Activated naive CD4-positive, alpha-beta T cell (primary cell): ENCODE measurements at places on chromosomes 7 and 10.

- DNase-seq: no peak
These were observed 4.2 kb upstream of the PILRA start for GRCh38 chr7:100369105-100369504.

GRCh38 chr10:133614830-133615580 lies 11.6 kb downstream of the FRG2B start:
- DNase-seq: no peak

DNA sequence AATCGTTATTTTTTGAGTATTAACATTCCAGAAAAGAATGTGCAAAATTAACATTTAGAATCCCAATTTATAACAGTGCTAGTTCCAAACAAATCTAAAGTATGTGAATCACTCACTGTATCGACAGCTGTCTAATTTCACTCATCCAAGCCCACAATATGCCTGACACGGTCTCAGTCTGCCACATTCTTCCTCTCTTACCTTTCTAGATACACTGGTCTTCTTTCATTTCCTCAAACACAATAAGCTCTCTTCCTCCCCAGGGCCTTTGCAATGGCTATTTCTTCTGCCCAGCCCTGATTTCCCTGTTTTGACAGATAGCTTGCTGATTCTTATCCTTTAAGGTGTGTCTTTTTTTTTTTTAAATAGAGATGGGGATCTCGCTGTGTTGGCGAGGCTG lies 48.8 kb downstream of the UBE2H start:
- no peak for DNase-seq

GRCh38 chr7:25787336-25787735 lies 364.7 kb upstream of the NFE2L3 start:
- no peak for DNase-seq

- no peak for DNase-seq
These were observed at the start of gene PARD3 for GRCh38 chr10:34815185-34816084. Gene PARD3 (minus strand): TSS chr10:34815296. CDS start chr10:34814995, 301 bp downstream.

GRCh38 chr10:55653531-55653930 lies 707.5 kb downstream of the ZWINT start:
- no peak for DNase-seq

- DNase-seq: no peak
These were observed 606.2 kb downstream of the LRMDA start for GRCh38 chr10:76037531-76038155.

GRCh38 chr7:20892776-20893175 lies 106.1 kb upstream of the SP8 start:
- no peak for DNase-seq

GRCh38 chr7:105840981-105841749 lies 35.2 kb downstream of the ATXN7L1 start:
- no peak for DNase-seq

- DNase-seq: no peak
These were observed 1.8 kb upstream of the OPN4 start for GRCh38 chr10:86652361-86653202.

- no peak for DNase-seq
These were observed 162.1 kb downstream of the CHN2 start for GRCh38 chr7:29356631-29357030.

DNA sequence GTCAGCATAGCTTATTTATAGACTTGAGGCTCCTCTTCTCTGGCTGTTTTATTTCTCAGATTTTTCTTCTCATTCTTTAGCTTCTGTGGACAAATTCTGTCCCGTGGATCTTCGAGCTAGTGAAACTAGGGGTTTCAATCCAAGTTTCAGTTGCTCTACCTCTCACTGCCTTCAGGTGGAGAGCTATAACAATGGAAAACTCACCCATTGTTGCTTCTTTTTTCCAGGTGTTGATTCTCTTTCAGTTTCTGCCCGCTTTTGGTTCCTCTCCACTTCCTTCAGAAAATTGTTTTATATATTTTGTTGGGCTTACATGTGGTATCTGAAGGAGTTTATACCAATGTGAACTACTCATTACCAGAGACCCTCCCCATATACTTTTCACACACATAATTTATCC lies 266.1 kb downstream of the TCF7L2 start:
- DNase-seq: no peak

DNA sequence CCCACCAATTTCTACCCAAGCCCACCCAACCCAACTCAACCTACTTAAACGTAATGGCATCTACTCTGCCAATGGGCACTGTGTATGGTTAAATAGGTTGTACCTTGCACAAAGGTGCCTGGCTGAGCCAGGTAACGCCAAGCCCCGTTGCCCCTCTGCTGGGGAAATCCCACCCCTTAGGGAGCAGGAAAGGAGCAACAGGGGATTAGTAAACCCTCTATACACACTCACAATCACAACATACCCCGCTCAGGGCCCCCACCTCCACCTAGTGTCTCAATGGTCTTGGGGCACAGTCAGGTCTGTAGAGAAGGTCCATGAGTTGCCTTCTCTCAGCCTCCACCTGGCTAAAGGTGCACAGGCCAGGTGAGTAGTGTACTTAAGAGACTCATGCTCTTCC lies 74.3 kb upstream of the PCBD1 start:
- no peak for DNase-seq

DNA sequence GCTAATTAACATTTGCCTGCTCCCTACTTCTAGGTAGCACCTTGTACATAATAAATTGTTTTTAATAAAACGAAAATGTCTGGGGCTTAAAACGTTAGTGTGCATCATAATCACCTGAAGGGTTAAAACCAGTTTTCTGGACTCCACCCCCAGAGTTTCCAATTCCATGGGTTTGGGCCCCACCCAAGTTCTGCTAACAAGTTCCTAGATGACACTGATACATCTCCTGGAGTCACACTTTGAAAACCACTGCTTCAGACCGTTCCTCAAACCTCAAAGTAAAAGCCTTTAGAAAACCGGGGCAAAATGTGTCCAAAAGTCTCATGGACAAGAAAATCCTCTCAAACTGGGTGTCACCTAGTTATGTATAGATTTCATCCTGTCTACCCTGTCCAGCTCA lies 9.3 kb downstream of the OSBPL3 start:
- no peak for DNase-seq

DNA sequence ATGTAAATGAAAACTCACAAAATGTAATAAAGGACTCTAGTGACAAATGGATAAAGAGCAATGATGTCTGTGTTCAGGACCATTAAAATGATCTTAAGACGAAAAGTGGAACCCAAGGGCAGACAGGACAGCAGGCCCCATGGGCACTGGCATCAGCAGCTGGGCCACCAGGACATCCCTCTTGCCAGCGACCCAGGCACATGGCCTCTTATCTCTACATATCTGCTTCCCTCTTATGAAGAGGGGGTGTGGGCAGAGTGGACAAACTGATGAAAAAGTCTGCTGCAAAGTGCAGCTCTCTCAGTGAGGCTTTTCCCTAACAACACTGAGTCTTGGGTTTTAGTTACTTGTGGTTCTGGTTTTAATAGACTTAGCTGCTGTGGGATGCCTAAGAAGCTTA lies 44.8 kb upstream of the ANKRD1 start:
- DNase-seq: no peak

- no peak for DNase-seq
These were observed 2.4 kb upstream of the ST7 start for GRCh38 chr7:116950889-116951351.

- no peak for DNase-seq
These were observed 20.8 kb downstream of the ACSM6 start for GRCh38 chr10:95214793-95215192.

DNA sequence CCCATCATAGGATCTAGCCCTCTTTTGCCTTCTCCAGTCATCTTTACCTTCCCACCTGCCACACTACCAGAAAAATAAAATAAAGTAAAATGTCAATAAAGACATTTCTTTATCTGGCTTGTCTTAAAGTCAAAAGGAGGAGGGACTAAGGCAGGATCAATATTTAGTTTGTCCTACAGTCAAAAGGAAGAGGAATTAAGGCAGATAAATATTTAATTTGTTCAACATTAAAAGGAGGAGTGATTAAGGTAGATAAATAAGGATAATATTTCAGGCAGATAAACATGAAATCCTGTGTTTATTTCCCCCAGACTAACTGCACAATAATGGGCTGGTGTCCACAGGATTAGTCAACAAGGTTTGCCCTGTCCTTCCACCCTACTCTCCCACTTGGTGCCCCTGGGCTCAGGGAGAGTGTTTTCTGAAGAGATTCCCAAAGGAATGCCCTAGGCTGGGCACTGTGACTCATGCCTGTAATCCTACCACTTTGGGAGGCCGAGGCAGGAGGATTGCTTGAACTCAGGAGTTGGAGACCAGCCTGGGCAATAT lies 18.3 kb upstream of the MSMB start:
- no peak for DNase-seq

- DNase-seq: no peak
These were observed 100.4 kb upstream of the ARHGAP21 start for GRCh38 chr10:24824124-24824523.

DNA sequence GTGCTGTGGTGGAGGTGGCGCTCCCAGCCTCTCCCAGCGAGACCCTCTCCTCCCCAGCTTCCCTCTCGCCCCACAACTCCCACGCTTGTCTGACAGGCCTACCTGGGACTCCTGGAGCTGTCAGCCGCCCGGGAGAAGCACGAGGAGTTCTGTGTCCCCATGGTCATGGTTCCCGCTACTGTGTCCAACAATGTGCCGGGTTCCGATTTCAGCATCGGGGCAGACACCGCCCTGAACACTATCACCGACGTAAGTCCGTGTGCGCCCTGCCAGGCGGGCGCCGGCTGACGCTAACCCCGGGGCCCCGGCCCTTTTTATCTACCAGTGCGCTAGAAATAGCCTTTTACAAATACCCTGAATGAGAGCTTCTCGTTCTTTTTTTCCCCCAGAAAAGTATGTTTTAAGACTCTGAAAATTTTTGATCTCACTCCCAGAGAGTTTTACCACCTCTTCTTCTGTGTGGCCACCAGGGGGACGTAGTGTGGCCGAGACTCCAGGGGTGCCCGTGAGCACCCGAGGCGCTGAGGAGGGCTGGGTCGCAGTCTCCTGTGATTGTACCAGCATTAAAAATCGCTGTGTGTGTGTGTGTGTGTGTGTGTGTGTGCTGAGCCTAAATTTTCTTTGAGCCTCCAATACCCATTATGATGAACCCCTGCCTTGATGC lies 52.6 kb downstream of the PFKP start:
- DNase-seq: no peak

- DNase-seq: no peak
These were observed 75.6 kb downstream of the CFAP46 start for GRCh38 chr10:132866601-132867381.

DNA sequence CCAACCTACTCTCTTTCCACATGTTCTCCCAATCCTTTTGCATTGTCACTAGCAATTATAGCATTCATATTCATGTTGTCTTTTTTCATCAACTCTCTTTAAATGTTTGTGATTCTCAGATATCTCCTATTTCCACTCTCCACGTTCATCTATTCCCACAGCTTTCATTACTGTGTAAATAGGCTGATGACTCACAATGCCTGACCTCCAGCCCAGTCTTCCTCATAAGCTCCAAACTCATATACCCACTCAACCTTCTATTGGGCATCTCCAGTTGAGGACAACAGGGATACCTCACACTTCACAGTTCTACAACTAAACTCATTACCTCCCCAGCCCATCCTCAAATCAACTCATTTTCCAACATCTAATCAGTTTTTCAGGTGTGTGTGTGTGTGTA lies 194.1 kb downstream of the DGKI start:
- DNase-seq: no peak
